ENCODE measurements at places on chromosomes 1 and 21.

DNA sequence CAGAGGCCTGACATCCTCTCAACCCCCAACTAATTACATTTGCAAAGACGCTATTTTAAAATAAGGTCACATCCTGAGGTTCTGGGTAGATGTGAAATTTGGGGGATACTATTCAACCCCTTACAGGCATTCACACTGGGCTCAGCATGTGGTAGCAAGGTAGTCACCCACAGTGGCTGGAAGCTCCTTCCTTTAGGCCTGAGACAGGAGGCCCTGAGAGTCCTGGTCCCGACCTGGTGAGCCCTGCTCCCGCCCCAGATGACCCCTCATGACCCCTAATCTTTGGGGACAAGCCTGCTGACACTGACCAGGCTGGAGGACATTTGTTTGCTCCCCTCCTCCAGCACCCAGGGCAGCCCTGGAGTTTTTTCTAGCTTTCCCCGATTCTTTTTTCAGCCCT is 225.9 kb downstream of the DYRK1A start:
- DNase-seq = no peak

DNA sequence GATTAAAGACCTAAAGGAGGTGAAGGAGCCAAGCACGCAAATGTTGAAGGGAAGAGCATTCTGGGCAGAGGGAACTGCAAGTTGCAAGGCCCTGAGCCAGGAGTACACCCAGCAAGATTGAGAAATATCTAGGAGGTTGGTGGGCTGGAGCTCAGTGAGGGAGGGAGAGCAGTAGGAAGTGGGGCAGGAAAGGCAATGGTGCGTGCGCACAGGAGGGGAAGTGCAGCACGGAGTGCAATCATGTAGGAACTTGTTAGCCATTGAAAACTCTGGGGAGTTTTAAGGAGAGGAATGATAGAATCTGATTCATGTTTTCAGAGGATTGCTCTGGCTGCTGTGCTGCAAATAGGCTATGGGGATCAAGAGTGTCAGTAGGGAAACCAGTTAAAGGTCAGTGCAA is 13.2 kb upstream of the IGSF3 start:
- DNase-seq = no peak

DNA sequence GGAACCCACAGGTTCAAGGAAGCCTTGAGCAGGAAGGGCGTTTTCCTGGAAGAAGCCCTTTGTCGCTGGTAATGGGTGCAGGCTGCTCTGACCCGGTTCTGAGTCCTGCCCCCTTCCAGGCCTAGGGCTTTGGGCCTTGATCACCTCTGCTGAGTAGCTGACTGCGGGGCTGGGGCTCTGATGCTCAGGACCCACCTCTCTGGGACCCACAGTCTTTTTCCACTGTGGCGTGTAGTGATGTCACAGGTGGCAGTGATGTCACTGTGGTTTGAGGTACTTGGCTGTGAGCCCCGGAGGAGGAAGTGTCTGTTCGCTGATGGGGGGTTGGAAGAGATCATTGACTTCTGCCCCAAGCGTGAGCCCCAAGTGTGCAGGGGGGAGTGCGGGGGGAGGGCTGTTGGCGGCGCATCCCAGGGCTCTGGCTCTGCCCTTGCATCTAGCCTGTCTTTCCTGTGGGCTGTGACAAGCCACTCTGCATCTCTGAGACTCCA is 6.9 kb downstream of the TNFRSF1B start:
- peak; percentile 74 for DNase-seq

DNA sequence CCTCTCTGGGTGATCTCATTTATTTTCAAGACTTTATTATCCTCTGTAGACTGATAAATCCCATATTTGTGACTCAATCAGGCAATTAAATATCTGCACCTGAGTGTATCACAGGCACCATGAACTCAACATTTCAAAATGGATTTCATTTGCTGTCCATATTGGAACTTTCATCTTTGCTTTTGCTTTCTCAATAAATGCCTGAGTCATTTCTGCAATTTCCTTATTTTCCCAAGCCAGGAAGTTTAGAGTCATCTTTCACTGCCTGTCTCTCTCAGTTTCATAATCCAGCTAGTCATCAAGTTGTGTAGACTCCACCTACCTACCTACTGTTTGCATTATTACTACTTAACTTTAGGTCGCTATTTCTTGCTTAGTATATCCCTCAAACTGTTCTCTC is 540.9 kb downstream of the LMO4 start:
- DNase-seq = no peak

- no peak for DNase-seq
These were observed 56.6 kb upstream of the CR2 start for GRCh38 chr1:207397525-207397926.

- no peak for DNase-seq
These were observed 13.1 kb upstream of the ZRANB2 start for GRCh38 chr1:71093938-71094337.

DNA sequence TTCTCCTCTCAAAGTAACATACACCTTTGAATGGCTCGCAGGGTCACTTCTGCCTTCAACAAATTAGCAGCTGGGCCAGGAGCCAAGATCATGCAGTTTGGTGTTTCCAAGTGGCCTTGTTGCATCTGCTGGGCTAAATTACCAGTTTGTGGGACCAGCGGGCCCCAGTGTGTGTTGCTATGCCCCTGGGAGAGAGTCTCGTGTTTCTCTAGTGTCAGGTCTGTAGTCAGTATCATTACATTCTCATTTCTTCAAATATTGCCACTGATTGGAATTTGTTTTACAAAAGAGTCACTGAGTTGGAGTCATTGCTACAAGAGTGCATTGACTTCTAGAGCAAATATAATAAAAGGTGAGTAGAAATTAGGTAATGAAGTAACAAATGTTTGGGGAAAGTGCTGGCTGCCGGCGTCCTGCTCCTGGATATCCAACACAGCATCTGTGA is 35.5 kb downstream of the RHOU start:
- DNase-seq = no peak

GRCh38 chr1:186292875-186293274 is 82.2 kb downstream of the TPR start:
- no peak for DNase-seq

DNA sequence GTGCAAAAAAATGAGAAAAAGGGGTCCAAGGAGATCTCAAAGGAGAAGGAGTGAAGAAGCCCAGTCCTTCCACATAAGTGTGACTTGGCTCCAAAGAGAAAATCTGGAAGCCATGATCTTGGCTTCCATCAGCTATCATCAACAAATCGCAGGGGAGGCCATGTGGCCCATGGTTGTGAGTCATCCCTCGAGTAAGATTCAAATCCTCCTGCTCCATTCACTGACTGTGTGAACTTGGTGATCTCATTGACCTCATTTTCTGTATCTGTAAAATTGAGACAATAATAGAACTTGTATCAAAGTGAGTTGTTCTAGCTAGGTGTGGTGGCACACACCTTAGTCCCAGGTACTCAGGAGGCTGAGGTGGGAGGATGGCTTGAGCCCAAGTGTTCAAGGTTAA is 79.1 kb upstream of the OLIG2 start:
- no peak for DNase-seq

GRCh38 chr1:11031624-11032262 is 15.3 kb downstream of the MASP2 start:
- DNase-seq = no peak

GRCh38 chr1:115555446-115555845 is 86.3 kb upstream of the VANGL1 start:
- no peak for DNase-seq

GRCh38 chr1:236334893-236335545 is 53.3 kb upstream of the ERO1B start:
- DNase-seq = no peak

DNA sequence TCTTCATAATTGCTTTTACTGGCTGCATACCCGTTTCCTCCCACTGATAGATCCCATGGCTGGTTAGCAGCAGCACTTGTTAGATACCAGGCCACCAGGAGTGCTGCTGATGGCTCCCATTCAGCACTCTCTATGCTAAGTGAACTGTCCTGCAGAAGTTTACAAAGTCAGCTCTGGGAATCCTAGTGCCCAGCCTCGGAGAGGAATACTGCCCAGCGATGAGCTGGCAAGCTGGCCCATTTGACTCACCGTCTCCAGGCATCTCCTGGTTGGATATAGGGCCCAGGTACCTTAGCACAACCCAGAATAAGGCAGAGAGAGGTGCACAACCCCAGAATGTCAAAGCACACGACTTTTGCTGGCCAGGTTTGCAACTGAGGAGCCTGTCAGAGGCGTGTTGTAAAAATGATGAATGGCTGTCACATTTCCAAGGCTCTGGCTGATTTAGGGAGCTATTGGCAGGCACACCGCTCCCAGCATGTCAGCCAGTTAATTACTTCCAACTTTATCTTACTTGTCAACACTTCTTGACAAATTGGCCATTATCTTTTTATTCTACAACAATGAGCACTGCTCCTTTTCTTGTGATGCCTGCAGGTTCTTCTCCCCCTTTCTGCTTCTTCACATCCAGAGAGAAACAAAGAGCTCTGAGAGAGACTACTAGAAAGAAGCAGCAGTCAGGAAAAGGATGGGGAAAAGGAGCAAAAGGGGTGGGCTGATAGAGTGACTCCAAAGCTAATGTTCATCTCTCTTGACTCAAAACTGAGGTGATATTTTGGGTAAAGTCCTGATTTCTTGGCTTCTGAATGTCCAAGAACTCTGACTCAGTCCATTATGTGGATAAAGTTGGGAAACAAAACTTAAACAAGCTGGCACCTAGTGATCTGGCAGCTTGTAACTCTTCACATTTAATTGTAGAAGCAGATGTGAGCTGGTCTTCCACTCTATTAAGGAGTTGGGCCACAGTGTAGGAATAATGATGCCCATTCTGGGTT is 10.8 kb upstream of the ANGPTL7 start:
- DNase-seq = no peak

DNA sequence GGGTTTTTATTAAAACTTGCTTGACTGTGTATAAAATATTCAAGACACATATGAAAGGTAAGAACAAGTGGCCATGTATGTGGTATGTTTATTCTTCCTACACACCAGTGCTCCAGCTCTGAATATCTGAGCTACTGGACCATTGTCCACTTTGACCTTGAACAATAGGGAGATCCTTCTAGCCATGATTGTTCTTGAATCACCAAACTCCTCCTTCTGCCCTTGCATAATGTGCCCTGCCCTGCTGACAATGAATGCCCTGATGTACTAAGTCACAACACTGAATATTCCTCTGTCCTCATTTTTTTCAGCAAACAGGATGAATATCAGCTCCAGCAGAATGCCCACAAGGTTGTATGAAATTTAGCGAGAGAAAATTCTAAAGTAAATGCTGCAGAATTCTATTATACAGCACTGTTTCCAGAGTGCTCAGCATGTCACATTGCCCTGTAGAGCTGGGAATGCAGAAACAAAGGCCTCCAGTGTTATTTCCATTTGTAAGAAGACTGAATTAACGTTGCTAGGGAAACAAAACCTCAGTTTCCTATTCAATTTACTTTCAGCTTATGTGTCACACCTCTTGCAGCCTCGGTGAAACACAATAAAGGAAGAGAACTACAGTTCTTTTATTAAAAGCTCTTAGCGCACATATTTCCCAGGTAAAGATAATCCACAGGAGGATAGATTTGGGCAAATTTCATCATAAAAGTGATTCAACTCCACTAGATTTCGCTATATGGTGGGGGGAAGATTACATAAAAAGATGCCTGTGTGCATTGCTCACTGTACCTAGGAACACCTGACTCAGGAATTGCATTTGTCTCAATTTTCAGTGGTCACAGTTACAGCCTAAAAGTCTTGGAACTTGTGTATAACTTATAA is 187.4 kb upstream of the ATP1B1 start:
- DNase-seq = no peak

- DNase-seq = peak; percentile 49
These were observed 16.0 kb upstream of the PIGV start for GRCh38 chr1:26771643-26772321.
